ENCODE measurements at places on chromosomes 1 and 21.
A peak's percentile ranks its signal among the peaks of the same experiment; 100 is the strongest.

- no peak for DNase-seq
Observed at GRCh38 chr1:53385276-53386225, 57.7 kb upstream of the LRP8 start.

DNA sequence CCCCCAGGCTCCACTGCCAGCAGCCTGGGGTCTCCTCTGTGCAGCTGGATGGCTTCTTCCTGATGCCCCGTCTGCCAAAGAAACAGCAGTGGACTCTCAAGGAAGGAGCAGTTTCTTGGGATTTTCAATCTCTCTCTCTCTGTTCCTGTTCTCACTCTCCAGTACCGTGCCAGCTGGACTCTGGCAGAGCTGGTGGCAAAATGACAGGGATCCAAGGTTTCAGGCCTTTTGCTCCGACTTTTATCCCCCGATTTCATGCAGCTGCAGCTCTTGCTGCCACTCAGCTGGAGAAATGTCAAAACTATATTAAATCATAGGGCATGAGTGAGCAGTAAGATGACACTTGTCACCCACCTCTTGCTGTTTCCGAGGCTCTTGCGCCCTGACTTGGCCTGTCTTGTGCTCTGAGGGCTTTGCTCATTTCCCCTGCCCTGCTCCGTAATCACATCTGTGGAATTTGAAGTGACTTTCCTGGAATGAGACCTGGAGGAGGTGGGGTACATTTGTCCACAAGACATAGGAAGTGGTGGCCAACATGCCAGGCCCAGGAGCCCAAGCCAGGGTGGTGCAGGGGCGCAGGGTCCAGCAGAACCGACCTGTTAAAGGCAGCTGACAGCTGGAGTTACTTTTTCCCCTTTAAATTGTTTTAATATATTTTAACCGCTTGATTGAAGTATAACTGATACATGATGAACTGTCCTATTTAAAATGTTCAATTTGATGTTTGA, 576.2 kb downstream of the PTPRU start:
- DNase-seq, result peak; percentile 41

DNA sequence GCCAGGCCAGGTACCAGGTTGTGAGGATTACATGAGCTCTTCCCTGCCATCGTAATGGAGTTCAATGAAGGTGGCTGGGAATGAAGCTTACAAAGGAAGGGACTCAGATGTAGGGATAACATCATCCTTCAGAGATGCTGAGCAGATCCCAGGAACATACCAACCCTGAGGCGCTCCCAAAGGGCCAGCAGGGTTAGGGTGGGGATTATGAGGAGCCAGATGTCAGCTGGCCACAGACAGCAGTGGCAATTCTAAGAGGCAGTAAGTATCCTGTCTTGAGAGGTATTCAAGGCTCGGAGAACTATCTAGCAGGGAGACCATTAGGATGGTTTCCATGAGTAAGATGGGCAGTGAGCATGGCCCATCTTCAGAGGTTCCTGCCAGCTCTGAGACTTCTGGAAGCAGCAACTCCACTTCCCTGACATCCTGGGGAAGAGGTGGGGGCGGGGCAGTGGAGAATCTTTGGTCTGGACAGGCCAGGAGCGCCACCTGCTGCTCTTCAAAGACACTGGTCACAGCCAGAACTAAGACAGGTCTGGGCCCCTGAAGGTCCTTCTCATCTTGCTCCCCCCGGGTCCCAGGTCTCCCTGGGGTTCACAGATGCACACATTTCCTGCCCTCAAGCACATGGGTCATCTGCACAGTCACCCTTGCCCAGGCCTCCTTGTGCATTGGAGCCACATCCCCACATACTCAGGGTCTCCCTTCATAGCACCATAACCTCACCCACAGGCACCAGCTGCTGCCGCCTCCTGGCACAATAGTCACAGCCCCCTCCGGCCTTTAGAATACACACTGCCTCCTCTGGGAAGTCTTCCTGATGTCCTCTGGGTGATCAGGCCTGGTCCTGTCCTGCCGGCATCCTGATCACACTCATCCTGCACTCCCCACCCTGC, 2.7 kb upstream of the SDC3 start:
- peak; percentile 91 for DNase-seq

DNA sequence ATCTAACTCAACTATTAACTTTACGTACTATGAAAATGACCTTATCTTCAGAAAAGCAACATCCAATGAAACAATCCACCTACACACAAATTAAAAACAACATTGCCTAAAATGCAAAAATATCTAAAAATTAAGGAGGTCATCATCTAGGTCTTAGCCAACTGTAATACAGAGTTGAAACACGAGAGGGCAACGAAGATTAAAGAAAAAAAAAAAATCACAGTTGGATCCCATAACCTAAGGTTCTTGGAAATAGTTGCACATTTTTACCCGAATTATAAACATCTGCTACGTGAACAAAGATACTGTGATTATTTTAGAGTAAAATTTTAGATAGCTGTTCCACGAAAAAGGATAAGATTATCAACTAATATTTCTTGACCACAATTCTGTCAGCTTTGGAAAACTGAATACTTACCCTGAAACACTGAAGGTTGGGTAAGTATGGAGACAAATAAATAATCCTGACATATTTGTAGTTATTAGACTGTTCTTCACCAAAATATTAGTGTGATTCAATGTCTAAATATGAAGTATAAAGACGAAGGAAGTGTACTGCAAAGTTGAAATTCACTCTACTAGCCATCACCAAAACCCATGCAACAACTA, 88.0 kb upstream of the AK4 start:
- DNase-seq, result no peak

DNA sequence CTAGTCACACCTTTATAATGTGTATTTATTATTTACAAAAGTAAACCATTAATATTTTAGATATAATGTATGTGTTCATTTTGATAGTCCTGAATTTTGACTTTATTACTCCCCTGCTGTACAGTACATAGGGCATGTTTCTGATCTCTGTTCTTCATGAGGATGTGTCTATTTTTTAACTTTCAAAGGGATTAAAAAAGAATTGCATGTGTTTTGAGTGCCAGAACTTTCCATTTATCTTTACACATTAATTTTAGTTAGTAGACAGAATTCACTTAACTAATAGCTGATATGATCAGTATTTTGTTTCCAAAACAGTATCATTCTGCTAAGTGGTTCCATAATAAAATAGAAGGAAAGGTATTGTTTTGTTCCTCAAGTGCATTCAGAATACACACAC, 3.1 kb downstream of the PBX1 start:
- DNase-seq, result no peak

Measured in cardiac septum (tissue), 1 donor.